ENCODE measurements at places on chromosomes 2 and 18.

DNA sequence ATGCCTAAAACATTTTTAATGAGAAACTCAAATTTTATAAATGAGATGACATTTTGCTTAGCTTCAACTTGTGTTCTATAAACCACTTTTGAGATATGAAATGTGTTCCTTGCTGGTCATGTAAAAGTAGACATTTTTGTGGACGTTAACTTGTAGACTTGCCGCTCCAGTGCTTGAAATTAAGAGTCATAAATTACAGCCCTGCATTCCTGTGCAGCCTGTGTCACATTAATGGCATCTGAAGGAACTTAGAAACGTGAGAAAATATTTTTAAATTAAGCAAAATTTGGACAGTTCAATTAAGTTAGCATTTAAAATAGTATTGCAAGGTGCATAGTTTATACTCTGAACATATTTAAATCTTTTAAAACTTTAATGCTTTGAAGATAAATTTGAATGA is 98.3 kb upstream of the LDLRAD4 start:
- no peak for ATAC-seq

DNA sequence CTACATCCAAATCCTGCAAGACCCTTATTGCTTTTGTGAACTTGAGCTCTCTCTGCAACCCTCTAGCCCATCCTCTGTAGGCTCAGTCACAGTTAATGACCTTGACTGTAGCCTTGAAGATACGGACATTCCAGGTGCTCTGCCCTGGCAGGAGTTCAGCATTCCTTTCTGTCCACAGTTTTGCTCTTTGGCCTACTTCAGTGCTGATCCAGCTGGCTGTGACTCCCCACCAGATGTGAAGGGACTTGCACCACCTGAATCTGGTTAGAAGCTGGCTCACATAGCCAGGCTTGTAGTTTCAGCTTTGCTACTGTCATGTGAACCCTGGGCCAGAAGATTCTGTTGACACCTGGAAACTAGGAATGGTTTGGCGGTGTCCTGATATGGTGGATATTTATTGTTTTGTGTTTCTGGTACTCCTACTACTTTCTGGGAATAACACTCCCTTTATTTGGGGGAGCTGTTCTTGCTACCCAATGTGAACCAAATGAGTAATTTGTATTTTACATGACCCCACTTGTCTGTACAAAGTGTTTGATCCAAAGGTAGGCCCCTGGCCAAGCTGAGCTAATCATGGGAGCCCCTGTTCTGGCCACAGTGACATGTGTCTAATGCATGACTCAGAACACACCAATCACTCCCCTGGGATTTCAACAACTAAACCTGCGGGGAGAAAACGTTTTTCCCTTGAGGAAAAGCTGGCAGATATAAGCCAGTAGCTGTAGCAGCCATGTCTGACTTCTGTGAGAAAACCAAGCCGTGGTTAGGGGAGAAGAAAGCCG is 73.4 kb downstream of the CDCA7 start:
- no peak for ATAC-seq

- no peak for ATAC-seq
Observed at GRCh38 chr2:179412112-179412511, 147.5 kb upstream of the SESTD1 start.

DNA sequence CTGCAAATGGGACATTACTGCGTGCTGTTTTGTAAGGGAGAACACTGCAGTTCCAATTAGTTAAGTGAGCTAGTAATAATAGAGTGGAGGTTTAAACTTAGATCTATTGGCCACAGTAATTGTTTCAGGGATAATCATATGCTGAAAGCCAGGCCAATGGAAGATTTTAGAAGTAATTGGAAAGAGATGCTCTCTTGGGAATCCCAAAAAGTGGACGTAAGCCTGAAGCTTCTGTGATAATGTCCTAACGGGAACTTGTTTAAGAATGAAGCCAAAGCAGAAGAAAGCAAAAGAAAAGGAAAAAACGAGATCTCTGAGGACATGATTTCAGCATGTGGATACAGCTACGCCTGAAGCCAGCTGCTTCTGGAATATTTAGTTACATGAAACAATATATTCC is 594.6 kb downstream of the SLC4A3 start:
- ATAC-seq, result no peak

DNA sequence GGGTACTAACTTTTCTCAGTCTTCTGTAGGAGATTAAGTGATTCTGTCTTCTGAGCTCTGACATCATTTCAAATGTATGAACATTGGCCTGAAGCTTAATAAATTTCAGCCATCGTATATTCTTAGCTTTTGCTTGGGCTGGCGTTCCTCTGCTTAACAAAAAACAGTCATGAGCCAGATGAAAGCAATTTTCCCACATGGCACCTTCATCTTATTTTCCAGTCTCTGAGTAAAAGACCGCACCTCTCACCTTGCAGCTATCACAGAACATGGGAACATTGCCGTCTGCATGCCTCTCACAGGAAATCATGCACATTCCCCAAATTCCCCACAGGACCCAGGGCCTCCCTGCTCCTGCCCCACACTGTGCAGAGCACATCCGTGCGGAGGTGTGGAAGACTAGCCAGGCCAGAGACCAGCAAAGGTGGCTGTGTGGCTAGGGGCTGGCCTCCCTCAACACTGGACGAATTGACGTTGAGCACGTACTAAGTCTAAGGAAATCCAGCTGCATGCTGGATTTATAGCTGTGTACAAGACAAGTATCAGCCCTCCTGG is 531.8 kb upstream of the ID2 start:
- no peak for ATAC-seq

GRCh38 chr2:241540401-241540770 is 18.2 kb upstream of the BOK start:
- ATAC-seq, result no peak

DNA sequence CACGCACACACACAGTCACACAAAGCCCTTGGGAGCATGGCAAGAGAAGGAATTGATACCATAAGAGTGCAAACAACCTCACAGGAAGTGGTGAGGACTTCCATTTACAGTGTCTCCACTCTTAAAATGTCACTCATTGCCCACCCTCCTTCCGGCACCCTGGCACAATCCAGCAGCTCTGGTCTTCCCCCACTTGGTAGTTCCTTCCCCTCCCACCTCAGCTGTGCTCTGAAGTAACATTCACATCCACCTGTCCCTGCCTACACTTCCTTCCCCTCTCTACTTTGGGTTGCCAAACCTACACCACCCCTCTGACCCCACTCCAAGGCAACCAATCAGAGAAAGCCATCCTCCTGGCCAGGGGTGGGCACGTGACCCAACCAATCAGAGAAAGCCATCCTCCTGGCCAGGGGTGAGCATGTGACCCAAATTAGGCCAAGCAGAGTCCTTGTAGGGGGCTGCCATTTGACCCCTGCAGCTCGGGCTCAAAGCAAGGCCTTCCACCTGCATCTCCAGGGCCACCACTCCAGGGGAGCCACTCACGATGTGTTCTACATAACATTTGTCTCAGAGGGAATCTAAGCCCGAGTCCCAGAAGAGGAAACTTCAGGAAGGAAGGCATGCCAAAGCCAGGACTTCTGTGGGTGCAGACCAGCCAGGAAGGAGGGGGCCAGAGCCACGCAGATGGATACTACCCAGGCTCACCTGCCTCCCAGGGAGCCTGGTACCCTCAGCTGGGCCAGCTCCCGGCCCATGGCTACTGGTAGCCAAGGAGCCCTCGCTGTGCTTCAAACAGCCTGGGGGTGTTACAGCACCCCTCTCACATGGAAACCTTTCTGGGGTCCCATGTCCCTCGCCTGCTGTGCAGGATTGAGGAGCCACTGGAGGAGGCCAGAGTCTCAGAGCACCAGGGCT is 21.2 kb downstream of the CYP26B1 start:
- ATAC-seq, result no peak

DNA sequence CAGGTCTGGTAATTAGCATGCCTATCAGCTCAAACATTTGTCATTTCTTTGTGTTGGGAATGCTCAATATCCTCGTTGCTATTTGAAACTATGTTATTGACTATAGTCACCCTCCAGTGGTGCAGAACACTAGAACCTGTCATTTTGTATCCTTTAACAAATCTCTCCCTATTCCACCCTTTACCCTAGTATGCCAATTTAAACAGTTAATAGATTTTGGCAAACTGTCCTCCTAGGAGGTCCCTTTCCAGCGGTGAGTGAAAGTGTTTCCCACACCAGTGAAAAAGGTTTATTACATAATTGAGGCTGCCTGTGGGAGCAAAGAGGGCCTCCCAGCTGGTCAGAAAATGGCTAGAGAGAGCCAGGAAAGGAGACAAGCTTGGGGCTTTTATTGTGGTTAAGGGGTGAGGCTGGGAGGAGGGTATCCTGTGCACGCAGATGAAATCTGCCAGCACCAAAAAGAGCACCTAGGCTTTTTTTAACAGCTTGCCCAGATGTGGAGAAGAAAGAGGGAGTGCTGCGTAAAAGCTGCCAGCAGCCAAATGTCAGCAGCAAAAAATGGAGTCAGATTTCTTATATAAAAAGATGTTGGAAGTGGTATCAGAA is 1.8 kb upstream of the DRC1 start:
- ATAC-seq, result no peak

- no peak for ATAC-seq
Observed at GRCh38 chr2:188523919-188524318, 232.2 kb downstream of the GULP1 start.

- ATAC-seq, result no peak
Observed at GRCh38 chr18:9914334-9914583, 443 bp downstream of the VAPA start.

- no peak for ATAC-seq
Observed at GRCh38 chr2:235594041-235594440, 100.2 kb downstream of the AGAP1 start.

DNA sequence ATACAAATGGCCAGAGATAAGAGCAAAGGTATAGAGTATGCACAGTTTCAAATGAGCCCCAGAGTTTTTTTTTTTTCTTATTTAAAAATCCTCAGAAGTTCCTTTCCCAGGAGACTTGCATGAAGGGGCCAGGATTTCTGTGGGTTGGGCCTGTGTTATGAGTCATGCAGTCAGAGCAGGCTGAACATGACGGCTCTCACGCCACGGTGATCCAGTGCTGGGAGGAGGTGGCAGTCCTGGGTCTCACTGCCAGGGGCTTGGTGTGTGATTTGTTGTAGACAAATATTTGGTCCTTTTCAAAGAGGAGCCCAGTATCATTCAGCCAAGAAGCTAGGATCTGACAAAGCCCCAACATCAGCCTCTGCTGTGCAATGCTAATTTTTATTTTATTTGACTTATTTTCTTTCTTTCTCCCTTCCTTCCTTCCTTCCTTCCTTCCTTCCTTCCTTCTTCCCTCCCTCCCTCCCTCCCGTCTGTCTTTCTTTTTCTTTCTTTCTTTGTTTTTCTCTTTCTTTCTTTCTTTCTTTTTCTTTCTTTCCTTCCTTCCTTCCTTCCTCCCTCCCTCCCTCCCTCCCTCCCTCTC is 10.4 kb upstream of the KCNE4 start:
- ATAC-seq, result no peak

DNA sequence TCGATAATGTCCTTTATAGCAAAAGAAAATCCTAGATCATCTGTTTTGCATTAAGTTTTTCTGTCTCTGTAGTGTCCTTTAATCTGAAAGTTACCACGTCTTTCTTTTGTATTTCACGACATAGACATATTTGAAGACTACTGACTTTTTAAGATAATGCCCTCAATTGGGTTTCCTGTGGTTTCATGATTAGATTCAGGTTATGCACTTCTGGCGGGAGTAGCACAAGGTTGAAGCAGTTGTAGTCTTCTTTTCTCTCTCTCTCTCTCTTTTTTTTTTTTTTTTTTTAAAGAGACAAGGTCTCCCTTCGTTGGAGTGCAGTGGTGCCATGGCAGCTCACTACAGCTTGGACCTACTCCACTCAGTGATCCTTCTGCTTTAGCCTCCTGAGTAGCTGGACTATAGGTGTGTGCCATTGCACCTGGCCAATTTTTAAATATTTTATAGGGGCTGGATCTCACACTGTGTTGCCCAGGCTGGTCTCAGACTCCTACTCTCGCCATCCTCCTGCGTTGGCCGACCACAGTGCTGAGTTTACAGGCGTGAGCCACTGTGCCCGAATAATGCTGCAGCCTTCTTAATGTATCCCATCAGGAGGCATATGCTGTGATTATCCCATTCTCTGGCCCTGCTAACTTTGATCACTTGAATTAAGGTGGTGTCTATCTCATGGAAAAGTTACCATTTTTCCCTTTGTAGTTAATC is 3.9 kb downstream of the INPP4A start:
- ATAC-seq, result no peak

- ATAC-seq, result no peak
Observed at GRCh38 chr18:37393945-37394609, 171.5 kb downstream of the CELF4 start.

GRCh38 chr2:36951574-36951973 is 14.8 kb downstream of the STRN start:
- peak; percentile 81 for ATAC-seq

- peak; percentile 89 for ATAC-seq
Observed at GRCh38 chr18:58493516-58494253, 135.2 kb downstream of the ALPK2 start.

GRCh38 chr2:144225076-144225475 is 294.8 kb downstream of the ZEB2 start:
- no peak for ATAC-seq

- no peak for ATAC-seq
Observed at GRCh38 chr2:152558158-152558984, 158.9 kb downstream of the PRPF40A start.

DNA sequence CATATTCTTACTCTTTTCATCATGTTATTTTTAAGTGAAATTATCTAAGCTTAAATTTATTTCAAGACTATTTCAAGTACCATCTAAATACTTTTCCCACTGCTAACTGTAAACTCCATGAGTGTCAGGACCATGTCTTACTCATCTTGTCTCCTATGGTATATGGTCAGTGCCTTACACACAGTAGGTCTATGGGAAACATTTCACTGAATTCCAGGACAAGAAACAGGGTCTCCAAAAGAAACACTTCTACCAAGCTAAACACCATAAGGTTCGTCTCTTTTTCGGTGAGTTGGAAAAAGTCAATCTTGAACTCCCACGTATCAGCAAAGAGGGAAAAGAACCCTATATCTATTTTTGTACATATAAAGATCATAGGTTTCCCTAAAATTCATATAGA is 6.5 kb downstream of the SUCLG1 start:
- no peak for ATAC-seq

DNA sequence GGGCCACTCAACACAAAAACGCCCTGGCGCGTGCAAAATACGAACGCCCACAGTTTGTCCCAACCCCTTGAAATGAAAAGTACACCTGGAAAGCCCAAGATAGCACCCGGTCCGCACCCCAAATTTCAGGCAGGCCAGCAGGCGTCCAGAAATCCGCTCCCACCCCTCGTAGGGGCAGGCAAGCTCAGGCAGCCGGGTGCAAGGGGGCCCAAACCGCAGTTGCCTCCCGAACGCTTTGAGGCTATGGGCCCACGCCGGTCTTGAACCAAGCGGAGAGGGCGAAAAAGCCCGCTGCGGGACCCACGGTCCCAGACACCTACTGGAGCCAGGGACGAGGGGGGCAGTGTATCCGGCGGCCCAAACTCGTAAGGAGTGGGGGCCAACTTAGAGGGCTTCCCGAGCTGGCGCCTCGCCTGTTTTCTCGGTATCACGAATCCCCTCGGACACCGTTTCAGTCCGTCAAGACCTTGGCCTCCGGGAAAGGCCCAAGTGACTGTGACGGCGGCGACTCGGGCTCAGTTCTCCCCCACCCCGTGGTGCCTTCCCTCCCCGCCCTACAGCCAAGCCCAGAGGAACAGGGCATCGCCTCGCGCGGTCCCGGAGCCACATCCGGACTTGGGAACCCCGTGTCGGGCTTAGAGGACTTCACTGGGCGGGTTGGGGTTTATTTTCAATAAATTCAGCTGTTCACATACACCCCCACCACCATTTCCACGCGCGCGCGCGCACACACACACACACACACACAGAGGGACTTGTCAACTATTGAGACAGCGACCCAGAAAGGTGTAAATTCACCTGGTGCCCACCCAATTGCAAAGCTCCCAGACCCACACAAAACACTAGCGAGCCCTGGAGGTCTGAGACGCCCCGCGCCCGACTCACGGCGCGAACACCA is 6.2 kb upstream of the SATB2 start:
- no peak for ATAC-seq
